Myocyte (in vitro differentiated cells): ENCODE measurements at places on chromosomes 7 and 10. TPM values are rescaled to one million over a fixed set of nuclear protein-coding genes. Genes with fewer than 3 reads are reported as not detected.
A peak's percentile ranks its signal among the peaks of the same experiment; 100 is the strongest.

ATE1 gene
- total RNA-seq = 31.5 and 35.6 TPM in 2 replicates

MTERF1 gene
- 10.2 and 13.2 TPM in 2 replicates for total RNA-seq

VSTM2A gene
- total RNA-seq = not detected in 2 replicates

NEUROD6 gene
- total RNA-seq = not detected in 2 replicates

- DNase-seq = peak; percentile 59
These were observed 90.1 kb upstream of the DNAAF5 start for GRCh38 chr7:636396-636795.

DNA sequence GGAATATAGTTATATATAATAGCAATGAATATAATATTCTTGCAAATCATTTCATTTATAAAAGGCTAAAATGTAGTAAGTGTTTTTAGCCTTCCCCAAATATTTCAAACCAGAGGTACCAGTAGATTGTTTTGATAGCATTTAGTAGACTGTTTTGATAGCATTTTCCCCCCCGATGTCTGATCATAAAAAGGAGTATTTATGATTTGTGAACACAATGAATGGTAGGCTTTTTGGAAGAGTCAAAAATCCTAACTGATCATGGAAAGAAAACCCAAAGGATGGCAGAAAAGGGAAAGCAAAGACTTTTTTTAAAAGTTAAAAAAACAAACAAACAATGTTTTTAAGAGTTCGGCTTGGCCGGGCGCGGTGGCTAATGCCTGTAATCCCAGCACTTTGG, 152.5 kb downstream of the PIP4K2A start:
- no peak for DNase-seq

- peak; percentile 13 for DNase-seq
These were observed 58.2 kb upstream of the YAE1 start for GRCh38 chr7:39507866-39508551.

DNA sequence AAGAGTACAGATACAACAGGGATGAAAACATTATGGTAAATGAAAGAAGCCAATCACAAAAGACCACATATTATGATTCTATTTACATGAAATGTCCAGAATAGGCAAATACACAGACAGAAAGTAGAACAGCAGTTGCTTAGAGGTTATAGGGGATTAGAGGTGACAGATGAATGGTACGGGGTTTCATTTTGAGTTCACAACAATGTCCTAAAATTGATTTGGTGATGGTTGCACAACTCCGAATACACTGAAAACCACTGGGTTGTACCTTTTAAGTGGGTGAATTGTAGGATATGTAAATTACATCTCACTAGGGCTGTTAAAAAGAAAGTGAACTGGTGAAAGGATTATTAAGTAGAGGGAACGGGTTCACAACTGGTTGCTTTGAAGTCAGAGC, 76.3 kb upstream of the MRLN start:
- no peak for DNase-seq

DNA sequence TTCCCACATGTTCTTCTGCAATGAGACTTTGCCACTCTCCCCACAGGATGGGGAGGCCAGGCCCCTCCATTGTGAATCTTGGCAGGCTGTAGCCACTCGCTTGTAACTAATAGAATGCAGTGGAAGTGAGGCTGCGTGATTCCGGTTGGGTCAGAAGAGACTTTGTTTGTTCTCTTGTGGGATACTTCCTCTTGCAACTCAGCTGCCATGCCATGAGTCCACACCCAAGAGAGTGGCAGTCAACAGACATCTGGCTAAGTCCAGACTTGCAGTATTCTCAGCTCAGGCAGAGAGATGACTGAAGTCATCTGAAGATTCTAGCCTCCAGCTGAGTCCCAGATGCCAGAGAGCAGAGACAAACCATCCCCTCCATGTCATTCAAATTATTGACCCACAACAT, 153.4 kb upstream of the GDF10 start:
- DNase-seq = no peak

DNA sequence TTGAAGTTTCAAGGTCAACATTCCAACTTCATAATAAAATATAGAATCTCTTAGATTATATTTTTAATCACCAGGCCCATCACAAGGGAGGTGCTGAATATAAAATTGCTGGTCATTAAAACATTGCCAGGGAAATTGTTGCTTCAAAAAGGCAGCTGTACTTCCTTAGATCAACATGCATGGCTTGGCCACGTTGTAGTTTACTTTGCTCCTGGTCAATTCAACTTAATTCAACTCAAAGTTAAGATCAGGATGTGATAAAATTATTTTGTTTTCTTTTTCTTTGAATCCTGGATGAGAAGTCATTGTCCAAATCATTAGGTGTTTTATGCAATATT, 317.4 kb downstream of the PAXIP1 start:
- no peak for DNase-seq

DNA sequence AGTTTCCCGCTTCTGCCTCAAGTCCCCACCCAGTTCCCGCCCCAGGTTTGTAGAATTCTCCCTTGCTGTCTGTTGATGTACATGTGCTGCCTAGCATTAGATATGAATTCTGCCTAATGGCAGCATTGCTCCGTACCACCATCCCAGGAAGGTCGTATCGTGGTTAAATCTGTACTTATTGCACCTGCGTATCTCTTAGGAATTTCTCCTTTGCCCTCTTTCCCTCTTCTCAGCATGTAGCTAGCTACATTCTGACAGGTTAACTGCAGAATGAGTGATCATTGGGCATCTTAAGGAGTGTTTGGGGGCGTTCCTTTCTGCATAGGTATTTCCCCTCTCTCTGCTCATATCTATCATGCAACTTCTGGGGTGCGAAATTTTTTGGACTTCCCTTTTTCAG, 293.1 kb downstream of the GPR158 start:
- no peak for DNase-seq

GRCh38 chr7:95596198-95597063, at the start of gene PDK4:
Gene PDK4, minus strand, starts transcription at chr7:95596516. Its CDS starts 223 bp downstream, at chr7:95596293.
- peak; percentile 87 for DNase-seq

GRCh38 chr7:150957133-150958020, 20.7 kb downstream of the KCNH2 start:
- DNase-seq = no peak
